ENCODE measurements at places on chromosomes 13 and 19.
A peak's percentile ranks its signal among the peaks of the same experiment; 100 is the strongest.

- no peak for DNase-seq
Observed at GRCh38 chr19:17074634-17075034, 618 bp downstream of the HAUS8 start.

GRCh38 chr13:62375653-62376052, 960.0 kb upstream of the PCDH20 start:
- no peak for DNase-seq

DNA sequence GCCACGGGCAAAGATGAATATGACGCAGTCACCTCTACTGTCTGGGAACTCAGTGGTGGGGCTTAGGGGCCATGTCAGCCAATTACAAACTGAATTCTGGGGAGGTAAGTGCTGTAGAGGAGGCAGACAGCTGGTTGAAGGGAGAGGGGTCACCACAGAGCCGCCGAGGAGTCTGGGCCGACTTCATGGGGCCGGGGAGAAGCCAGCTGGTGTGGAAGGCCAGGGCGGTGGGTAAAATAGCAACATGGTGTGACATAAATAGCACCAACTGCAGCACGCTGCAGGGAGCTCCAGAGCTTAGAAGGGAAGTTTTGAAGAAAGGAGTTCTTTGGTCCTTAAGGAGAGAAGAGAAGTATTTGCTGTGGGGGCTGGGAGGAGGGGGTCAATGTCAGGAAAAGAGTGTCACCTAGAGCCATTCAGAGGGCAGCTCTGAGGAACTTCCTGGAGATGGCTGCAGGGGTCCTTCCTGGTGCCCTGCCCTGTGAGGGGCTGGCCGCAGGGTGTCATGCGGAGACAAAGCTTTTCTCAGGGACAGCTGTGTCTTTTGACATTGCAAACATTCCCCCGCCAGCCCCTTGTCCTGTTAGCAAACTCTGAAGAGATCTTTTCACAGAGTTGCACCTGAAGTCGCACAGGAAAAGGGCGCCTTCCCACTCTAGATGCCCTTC, 6.4 kb downstream of the METTL21C start:
- DNase-seq = no peak

- no peak for DNase-seq
Observed at GRCh38 chr13:88752041-88752440, 1080.9 kb downstream of the SLITRK5 start.

DNA sequence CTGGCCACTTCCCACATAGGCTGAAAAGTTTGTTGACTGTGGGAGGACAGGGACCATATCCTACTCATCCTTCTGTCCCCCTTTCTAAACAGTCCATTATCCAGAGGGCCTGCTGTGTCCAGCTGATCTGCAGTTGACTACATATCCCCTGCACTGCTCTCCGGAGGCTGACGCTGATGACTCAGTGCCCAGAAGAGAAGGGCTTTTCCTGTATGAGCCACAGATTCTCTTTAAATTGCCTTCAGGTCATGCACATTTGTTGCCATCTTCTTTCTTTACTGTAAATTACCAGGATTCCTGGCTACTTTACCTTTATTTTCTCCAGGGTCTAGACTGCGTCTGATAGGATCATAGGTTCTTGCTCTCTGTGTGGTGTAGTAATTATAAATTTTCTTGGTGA, 125.2 kb downstream of the LACC1 start:
- DNase-seq = peak; percentile 71

DNA sequence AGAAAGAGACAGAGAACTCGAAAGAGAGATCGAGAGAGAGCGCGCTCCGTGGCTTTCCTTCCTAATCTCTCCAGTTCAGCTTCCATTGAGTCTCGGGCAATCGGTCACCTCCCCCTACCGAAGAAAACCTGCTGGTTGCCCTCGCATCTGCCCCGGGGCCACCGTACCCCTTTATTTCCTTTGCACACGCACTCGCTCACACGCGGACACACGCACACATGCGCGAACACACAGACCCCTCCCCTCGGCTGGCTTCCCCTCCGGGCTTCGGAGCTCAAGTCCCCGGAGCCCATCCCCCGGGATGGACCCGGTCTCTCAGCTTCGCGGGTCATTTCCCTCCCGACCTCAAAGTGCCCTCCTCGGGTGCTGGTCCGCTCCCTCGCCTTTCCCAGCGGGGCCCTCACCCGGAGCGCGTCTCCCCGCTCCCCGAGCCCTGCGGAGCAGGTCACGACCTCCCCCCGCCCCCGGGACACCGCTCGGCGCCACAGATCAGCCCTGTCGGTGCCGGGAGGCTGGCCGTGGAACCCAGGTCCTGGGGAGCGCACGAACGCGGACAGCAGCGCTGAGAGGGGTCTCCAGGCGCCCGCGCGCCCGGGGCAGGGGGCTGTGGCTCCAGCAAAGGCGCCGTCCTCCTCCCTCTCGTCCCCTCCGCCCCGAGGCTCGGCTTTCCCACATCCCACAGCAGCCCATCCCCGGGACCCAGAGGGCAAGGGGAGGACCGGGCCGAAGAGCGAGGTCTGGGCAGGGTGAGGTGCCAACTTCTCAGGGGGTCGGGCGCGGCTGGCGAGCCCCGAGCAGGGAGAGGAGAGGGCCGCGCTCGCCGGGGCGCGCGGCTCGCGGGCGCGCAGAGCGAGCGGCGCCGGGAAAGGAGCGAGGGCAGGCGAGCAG, 1.8 kb downstream of the DACH1 start:
- DNase-seq = no peak

- DNase-seq = peak; percentile 29
Observed at GRCh38 chr13:48334534-48335127, 31.1 kb downstream of the RB1 start.

DNA sequence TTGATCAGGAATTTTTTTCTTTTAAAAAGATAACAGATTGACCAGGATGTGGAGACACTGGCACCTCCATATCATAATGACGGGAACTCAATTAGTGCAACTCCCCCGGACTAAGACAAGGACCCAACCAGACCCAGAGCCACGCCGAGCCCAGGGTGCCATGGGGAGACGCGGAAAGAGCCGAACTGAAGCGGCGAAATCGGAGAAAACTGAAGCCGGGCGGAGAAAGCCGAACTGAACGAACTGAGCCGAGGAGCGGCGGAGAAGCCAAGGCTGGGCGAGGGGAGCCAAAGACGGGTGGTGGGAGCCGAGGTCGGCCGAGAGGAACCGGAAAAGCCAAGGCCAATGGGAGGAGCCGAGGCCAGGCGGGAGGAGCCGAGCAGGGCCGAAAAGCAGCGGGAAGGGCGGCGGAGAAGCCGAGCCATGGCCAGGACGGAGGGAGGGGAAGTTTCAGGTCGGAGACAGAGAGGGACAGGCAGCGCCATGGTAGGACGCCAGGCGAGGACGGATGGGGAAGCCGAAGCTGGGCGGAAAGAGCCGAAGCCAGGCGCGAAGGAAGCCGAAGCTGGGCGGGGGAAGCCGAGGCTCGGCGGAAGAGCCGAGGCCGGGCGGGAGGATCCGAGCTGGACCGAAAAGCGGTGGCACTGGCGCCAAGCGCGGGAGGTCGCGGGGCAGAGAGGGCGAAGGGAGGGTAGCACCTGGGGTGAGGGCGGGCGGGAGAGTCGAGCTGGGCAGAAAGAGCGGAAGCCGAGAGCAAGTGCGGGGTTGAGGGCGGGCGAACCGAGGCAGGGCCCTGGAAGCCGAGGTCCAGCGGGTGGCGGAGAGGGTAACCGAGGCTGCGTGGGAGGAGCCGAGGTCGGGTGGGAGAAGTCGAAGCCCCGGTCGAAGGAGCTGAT, 29.4 kb downstream of the ZNF557 start:
- DNase-seq = peak; percentile 87

- DNase-seq = no peak
Observed at GRCh38 chr13:20348018-20348417, 115.9 kb upstream of the GJB6 start.

DNA sequence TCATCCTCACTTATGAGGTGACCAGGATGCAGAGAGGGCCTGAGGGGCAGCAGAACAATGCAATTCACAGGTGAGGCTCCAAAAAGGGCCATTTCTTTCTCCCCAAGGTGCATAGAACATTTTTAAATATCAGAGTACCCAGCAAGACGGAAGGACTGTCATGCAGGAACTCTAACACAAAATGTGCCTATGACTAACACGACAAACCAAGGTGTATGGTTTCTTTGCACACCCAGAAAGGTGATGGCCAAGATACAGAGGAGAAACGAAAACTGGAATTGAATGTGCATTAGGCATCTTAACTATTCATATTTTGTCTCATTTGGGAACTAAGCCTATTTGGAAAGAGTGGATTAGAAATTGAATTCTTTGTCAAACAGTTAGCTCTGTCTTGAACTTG, 29.9 kb downstream of the SHISA2 start:
- DNase-seq = no peak

GRCh38 chr13:107324416-107325204, 756.7 kb upstream of the ARGLU1 start:
- no peak for DNase-seq

DNA sequence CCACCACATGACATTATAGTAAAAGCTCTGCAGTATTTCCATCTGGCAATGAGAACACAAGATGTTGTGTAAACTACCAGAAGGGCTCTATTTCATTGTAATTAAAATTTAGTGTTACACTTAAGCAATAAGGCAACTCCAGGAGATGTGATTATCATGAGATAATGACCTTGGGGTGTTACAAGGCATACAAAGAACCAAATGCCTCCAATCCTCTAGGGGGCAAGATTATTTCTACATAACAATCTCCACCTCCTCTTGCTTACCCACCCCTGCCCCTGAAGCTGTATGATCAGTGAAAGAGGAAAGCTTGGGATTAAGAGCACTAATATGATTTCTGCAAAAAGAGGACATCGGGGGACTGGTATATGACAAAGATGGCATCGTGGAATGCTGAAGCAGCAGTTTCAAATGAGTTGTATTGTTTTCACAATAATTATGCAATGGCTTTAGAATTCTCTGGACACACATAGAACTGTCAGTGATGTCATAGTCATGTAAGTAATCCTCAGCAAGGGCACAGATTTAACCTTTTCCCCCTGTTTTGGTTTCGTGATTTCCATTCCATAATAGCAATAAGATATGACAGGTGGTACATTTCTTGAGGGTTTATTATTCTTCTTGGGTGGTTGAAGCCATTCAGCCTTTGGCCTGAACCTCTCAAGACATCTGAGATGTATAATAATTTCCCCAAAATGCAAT, 295.3 kb downstream of the MZT1 start:
- peak; percentile 33 for DNase-seq

- peak; percentile 100 for DNase-seq
Observed at GRCh38 chr19:4402171-4403004, at the start of gene CHAF1A. Gene CHAF1A, plus strand, starts transcription at chr19:4402640. Its CDS starts 123 bp downstream, at chr19:4402763.

DNA sequence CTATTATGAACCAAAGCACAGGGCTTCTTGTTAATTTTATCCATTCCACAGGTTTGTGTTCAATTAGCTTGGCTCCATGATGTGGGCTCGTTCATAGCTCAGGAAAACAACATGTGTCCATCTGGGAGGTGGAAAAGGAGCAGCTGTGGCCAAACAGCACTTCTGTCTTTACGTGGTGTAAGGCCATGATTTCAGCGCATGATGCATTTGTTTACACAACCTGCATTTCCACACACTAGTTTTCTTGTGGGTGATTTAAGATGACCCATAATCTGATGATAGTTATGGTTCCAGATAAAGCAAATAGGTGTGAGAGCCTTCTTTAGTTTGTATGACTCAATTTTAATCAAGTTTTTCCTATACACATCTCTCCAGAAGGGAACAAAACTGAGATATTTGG, 101.7 kb downstream of the TNFRSF19 start:
- peak; percentile 68 for DNase-seq

- peak; percentile 14 for DNase-seq
Observed at GRCh38 chr19:42942187-42942789, 5.3 kb upstream of the PSG7 start.

GRCh38 chr13:109569958-109570711, 216.2 kb downstream of the IRS2 start:
- no peak for DNase-seq

DNA sequence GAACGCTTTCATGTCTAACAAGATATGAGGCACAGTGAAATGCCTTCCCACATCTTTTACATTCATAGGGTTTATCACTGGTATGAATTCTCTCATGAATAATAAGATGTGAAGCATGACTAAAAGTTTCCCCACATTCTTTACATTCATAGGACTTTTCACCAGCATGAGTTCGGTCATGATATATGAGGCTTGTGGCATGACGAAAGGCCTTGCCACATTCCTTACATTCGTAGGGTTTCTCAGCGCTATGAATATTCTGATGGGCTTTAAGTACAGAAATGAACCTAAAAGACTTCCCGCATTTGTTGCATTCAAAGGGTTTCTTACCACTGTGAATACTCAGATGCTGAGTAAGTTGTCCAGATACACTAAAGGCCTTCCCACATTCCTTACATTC, 21.3 kb downstream of the ZNF607 start:
- DNase-seq = no peak

DNA sequence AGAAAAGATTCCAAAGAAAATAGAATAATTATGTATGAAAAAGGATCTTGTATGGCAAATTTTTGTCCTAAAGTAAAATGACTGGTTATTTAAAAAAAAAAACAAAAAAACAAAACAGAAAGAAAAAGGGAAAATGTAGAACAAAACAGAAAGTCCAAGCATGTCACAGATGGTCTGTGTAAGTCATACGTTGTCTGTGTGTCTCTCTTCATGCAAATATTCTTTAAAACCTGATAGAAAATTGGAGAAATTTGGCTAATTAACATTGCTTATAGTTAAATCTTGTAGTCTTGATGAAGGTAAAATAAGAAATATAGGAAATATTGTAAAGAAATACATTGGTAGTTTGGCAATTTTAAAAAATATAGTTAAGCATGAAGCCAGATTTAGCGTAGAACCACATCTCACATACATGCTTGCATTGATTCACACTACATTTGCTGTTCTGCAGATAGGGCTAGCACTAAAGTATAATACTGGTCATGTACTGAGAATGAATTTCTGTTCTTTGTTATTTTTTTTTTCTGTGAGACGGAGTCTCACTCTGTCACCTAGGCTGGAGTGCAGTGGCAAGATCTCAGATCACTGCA, 58.4 kb downstream of the SPRYD7 start:
- DNase-seq = peak; percentile 47

DNA sequence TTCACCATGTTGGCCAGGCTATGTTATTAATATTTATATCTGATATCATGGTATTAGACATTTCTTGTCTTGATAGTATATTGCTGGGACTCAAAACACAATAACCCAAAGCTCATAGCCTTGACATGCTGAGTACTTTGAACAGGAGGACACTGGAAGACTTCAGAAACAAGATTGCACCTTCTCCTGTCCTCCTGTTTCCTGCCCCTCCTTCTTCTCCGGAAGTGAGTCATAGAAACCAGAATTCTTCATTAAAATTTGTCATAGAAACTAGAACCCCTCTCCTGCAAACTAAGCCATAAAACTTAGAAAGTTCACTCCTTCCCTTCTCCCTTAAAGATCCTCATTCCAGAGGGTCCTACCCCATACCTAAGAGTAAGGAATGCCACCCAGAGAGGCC, 400.2 kb downstream of the SLITRK5 start:
- no peak for DNase-seq

DNA sequence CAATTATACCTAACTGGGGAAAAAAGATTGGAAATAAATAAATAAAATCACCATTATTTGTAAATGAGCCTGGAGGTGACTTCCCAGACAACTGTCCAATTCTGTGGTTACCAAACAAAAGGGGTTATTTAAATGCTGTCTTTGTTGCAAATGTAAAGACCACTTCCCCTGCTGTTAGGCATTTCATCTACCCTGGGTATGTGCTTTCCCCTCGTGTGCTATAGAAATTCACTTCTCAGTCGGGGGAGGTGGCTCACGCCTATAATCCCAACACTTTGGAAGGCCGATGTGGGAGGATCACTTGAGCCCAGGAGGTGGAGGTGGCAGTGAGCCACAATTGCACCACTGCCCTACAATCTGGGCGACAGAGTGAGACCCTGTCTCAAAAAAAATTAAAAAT, 101.9 kb upstream of the AKAP11 start:
- DNase-seq = no peak

GRCh38 chr13:96279904-96280303, 190.0 kb downstream of the HS6ST3 start:
- no peak for DNase-seq

- no peak for DNase-seq
Observed at GRCh38 chr19:492091-492531, 4.2 kb upstream of the MADCAM1 start.

All from LHCN-M2 (cell line).